NCI-H2171 (cell line): ENCODE measurements at places on chromosomes 1 and 21.

DNA sequence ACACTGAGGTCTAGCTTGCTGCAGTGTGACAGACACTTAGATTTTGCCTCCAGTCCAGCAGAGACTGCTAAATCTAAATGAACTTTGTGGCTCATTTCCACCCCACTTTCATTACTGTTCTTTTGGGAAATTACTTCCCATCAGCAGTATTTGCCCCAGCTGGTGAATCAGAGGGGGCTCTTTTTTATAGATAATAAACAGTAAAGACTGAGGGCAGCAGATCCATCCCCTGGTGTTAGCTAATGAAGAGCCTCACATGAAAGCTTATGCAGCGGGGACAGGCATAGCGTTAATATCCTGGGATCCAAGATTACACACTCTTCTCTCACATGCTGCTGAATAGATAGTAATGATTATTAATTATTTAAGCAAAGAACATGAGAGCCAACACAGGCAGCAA, 6.4 kb upstream of the CTNNBIP1 start:
- DNase-seq: no peak

- DNase-seq: no peak
Measured at GRCh38 chr21:36543924-36544323, 64.0 kb upstream of the CLDN14 start.

GRCh38 chr1:198156111-198156744, 570 bp upstream of the NEK7 start:
- peak; percentile 52 for DNase-seq

GRCh38 chr21:44513389-44514217, 26.4 kb downstream of the KRTAP10-1 start:
- peak; percentile 58 for DNase-seq

DNA sequence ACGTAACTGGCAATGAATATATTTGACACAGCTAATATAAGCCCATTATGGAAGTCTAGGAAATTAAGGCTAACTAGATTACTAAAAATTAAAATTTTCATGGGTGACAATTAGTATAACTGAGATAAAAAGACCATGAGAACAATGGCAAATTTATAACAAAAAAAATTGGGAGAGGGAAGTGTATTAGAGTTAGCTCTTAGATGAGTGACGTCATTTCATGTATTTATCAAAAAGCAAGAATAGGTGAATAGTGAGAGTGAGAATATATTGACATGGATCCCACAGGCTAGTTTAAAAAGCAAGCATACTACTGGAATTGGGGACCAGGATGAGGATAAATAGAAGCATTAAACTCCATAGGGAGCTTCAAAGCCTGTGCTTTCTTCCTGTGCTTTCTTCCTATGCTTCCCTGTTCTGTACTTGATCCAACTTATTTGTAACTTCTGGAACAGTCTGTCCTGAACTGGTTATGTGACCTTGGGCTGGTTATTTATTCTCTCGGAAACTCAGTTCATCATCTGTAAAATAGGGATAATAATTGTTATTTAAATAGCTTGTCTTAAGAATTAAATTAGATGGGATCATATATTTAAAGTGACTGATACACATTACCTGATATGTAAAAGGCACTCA, 9.1 kb downstream of the BCL9 start:
- no peak for DNase-seq

GRCh38 chr1:198640174-198640573, 1.3 kb downstream of the PTPRC start:
- DNase-seq: no peak

- DNase-seq: peak; percentile 52
Measured at GRCh38 chr1:15523104-15524020, 653 bp downstream of the CASP9 start.

- no peak for DNase-seq
Measured at GRCh38 chr1:204979891-204980649, 62.9 kb upstream of the CNTN2 start.

DNA sequence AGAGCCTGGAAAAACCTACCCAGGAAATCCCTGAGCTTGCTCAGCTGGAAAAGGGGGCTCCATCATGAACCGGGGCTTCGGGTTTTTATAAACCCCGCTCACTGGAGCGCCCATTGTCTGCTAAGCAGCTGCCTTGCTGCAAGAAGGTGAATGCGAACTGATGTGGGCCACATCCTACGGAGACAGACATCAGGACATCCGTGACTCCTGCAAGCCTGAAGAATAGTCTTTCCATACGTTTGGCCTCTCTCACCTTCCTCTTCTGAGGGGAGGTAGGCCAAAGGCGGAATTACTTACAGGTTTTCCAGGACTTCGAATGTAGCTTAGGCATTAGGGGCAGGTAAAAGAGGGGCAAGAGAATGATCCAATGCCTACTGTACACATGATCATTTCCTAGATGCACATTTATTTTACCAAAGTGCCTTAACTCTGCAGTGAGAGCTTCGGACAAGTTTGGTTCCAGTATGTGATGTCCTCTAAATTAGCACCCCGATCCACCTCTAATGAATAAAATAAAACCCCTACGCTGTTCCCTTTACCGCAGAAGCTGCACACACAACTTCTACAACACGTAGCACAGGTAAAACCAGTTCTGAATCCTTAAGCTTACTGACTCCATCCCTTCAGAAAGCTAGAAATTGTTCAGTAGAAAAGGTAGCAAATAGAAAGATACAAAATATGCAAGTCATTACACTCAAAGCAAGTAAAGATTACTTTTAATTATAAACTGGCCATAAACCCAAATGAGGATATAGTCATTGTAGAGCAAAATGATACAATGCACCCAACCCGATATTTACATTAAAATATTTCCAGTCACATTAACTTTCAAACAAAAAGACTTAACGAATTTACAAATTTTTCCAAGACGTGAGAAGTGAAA, 866 bp upstream of the SORT1 start:
- no peak for DNase-seq

- no peak for DNase-seq
Measured at GRCh38 chr21:40835184-40835694, 11.7 kb downstream of the DSCAM start.

- DNase-seq: no peak
Measured at GRCh38 chr1:95558791-95559190, 324.8 kb downstream of the RWDD3 start.

DNA sequence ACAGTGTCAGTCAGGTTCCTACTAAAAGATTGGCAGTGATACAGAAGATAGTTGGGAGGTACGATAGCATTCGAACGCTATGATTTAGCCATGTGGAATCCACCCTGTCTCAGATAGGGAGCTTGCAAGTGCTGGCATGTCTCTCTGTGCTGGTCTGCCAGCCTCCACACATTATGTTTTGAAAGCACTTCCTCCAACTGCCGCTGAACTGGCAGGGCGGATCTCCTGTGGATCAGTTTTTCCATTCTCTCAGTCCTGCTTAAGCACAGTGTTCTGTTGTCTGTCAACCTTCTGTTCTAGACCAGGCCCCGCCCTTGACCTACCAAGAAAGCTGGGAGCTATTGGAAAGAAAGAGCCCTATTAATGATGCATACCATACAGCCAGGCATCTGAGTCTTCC, 65.5 kb upstream of the PALMD start:
- DNase-seq: peak; percentile 26

GRCh38 chr1:203103829-203104495, 18.1 kb upstream of the MYOG start:
- DNase-seq: no peak

DNA sequence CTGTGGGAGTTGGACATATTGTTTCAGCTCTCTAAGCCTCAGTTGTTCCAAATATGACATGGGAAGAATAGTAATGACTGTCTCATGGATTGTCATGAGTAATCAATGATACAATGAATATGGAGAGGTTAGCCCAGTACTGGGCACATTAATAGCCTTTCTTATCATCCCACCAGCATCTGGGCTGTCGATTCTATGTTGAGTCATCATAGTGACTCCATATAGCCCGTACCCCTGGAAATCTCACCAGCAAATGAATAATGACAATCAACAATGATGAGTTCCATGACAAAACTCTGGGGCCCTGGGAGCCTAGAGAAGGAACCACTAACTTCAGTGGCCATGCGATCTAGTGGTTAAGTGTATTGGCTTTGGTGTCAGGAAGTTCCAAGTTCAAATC, 39.7 kb upstream of the GJB5 start:
- no peak for DNase-seq

DNA sequence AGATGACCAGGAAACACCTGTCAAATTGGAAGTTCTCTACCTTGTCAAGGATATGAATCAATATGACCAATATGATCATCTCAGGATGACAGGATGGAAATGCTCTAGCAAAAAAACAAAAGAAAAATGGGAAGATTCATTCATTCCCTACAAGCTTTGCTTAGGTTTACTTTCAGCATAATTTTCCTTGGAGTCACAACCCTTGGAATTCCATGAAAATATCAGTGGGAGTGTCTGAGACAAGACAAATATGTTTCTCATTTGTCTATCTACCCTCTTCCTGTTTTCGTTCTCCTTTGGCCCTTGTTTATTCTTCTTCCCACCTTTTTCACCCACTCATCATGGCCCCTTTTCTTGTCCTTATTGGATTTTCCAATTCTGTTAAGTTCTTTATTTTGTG, 50.6 kb downstream of the COLGALT2 start:
- no peak for DNase-seq

DNA sequence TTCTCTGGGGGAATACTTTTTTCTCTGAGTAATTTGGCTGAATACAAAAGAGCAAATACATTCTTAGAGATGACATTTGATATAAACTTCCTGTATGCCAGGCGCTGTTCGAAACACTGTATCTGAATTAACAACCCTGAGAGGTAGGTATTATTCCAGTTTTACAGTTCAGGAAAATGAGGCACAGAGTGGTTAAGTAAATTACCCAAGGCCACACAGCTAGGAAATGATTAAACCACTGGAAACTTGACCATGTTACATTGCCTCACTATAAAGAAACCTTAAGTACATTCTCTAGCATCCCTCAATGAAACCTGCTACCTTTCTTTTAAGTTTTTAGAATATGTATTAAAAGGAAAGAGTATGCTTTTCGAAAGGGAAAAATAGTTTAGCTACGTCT, 54.6 kb downstream of the SMYD2 start:
- no peak for DNase-seq

- no peak for DNase-seq
Measured at GRCh38 chr21:23853796-23854379, 1753.4 kb downstream of the MRPL39 start.

DNA sequence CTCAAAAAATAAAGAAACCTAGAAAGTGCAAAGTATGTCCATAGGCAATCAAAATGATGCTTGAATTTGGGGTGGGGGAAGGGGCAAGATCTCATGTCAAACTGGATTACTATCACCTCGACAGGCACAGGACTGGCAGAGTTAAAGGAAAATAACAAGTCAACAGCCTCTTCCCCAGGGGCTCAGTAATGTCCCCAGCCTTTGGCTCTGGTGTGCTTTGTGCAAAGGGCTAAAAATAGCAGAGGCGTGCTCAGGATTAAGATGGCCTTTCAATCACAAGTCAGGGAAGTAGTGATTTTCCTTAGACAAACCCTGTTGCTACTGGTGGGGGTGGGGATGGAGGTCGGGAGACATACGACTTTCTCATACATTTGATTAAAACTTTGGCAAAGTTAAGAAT, 63.5 kb upstream of the OLIG2 start:
- no peak for DNase-seq

GRCh38 chr1:154467434-154468102, 34.5 kb upstream of the TDRD10 start:
- DNase-seq: no peak

DNA sequence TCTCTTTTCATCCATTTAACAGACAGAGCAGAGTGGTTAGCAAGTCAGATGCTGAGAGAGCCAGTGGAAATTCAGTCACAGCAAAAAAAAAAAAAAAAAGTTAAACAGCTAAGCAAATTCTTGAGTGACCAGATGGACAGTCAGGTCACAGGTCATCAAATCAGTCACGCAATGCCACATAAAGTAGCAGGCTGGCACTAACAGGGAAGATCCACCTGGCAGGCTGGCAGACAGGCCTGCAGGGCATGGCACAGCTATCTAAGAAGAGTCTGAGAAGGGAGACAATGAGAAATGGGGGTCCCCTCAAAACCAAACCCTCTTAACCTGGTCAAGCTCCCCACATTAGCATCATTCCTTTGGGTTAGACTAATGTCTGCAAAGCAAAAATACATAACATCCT, 371.9 kb downstream of the TTLL7 start:
- DNase-seq: no peak

DNA sequence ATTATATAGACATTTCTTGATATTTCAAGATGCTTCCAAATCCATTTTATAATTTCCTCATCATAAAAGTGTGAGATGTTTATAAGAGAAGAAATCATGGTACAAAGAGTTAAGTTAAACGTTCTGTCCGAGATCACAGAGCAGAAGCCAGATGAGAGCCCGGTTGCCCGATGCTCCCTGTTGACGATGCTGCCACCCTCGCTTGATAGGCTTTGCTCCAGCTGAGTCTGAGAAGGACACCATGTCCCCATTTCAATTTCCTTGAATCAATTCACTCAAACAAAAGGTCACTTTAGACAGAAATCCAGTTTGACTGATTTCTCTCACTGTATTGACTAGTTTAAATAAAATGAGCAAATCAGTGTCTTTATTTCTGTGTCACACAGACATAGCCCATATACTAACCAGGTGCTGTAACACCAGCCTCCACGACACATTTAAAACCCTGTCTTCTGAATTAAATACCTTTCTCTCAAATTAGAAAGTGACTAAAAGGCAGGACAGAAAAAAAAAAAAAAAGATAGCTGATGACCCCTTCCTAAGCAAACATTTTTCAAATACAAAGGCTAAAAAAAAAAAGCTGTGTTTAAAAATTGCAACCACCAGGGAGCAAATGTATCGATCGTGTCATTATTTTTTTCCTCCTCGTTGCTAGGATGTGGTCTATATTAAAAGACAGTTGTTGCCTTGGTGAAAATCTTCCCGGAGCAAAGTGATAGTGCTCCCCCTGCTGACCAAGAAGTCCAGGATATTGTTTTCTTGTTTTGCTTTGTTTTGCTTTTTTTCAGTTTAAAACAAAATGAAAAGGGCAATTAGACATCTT, 35.2 kb downstream of the DNASE2B start:
- DNase-seq: no peak

- DNase-seq: no peak
Measured at GRCh38 chr1:201713086-201713810, 115.7 kb upstream of the IPO9 start.

- DNase-seq: no peak
Measured at GRCh38 chr1:155195201-155196102, 12.2 kb downstream of the THBS3 start.

DNA sequence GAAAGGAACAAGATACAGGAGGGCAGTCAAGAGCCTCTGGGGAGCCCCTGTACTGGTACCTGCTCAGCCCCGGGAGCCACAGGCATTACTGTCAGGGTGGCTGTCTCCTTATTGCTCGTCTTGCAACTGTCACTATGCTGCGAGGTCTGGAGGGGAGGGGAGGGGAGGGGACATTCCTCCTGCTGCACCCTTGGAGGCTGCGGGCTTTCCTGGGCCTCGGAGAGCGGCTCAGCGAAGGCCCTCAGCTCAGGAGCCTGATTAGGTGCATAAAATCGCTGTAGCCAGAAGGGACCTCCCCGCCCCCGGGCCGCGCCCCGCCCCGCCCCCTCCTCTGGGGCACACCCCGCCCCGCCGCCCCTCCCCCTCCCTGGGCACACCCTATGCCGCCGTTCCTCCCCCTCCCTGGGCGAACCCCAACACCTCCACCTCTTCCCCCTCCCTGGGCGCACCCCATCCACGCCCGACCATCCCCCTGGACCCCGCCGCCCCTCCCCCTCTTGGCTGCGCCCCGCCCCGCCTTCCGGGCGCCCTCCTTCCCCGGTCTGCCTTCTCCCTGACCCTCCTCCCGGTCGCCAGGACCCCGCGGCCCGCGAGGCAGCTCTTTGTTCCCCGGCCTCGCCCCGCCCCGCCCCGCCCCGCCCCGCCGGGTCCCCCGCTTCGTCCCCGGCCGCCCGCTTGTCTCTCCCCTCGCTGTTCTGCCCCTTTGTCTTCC, 35.5 kb downstream of the CACHD1 start:
- peak; percentile 70 for DNase-seq
